Stimulated activated CD4-positive, alpha-beta T cell treated with anti-CD3 and anti-CD28 coated beads, Interleukin-15, amount 100 ng/mL, for 1 hour (primary cell): ENCODE measurements at places on chromosomes 6 and 20.

GRCh38 chr6:132287101-132287500, 114.2 kb downstream of the MOXD1 start:
- no peak for DNase-seq

DNA sequence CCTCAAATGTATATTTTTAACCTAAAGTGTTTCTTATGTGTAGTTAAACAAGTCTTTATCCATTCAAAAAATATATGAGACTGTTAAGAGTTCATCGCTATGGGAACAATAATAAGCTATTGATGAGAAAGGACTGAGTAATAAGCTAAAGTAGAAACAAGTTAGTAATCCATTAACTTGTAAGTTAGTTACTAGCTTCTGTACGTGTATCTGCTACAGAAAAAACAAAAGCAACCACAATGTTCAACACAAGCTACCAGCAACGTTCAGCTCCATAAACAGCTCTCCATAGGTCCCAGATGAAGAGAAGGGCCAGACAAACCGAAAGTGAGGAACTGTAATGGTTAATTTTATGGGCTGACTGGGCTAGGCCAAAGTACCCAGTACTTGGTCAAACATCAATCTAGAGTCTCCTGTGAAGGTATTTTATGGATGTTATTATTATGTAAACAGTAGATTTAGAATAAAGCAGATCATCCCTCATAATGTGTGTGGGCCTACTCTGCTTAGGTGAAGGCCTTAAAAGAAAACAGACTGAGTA, 33.8 kb upstream of the FAM135A start:
- DNase-seq, result no peak

DNA sequence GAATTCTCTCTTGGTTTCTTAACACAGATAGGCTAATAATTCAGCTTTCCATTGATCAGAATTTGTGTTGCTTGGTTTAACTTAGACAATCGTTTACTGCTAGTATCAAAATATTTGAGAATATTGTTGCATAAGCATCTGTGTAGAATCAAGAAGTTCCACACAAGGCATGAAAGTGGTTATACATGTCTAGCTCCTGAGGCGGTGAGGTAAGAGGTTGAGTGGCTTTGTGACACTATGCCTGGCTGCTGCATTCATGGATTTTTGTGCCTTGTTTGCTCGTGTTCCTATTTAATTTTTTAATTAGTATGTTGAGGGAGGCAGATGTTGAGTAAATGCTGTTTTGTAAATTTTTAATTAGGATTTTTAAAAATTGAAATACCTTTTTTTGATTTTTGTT, 10.2 kb downstream of the PKIB start:
- no peak for DNase-seq

DNA sequence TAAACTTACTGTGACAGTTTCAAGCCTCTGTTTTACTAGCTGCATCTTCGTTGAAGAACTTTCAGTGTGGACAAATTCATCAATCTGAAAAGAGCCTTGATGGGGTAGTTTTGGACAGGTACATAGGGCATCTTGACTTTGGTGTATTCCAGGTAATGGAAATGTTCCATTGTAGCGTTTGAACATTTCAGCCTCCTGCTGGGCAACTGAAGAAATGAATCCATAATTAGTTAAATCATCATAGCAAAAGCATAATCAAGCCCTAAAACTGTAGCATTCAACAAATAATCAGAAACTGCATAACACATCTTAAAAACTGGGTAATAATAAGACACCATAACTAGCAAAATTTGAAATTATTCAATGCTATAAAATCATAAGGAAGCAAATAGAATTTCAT, 86.2 kb downstream of the AHI1 start:
- DNase-seq, result no peak

DNA sequence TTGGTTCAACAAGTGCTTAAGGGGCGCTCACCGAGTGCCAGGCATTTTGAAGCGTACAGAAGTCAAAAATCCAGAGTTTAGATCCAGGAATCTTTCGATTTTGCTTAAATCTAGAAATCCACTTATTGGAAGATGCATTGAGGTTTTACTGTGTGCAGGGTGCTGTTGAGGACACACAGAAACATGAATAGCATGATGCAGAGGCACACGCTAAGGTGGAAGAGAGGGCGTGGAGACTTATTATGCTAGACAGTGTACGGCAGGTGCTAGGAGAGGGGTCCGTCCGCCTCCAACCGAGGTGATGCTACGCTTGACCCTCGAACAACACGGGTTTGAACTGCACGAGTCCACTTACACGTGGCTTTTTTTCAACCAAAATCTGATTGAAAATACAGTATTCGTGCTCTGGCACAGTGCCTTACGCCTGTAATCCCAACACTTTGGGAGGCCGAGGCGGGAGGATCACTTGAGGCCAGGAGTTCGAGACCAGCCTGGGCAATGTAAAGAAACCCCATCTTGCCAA, 1.0 kb upstream of the KIF13A start:
- no peak for DNase-seq
